ENCODE measurements at places on chromosomes 5 and 9. TPM values are rescaled to one million over a fixed set of nuclear protein-coding genes. Genes with fewer than 3 reads are reported as not detected.

- DNase-seq: no peak
Observed at GRCh38 chr9:123608104-123608503, 252.1 kb downstream of the CRB2 start.

DNA sequence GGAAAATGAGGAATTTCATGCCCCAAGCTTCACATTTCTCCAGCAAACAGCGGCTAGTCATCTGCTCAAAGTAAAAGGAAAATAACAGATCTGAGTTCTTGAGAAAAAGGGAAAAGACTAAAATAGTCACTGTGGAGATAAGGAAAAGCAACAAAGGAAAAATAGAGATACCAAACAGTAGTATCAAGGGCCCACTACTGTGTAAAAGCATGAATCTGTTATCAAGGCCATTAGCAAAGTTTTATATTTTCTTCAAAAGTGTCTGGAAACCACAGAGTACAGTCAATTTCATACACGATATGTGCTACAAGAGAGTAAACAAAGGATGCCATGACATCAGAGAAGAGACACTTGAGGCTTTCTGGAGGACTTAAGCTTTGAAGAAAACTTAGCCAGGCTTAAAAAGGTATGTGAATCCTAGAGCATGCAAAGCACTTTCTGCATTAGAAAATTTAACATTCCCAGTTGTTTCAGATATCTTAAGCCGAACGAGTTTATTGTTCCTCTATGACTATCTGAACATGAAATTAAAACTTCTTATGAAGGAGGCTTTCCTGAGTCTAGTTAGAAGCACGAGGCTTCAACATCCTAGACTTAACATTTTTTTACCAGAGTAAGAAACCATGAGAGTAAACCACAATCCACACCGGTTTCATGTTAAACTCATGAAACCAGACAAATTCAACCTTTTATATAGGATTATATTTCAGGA is 1.2 kb downstream of the TTC33 start:
- no peak for DNase-seq

GRCh38 chr5:119285070-119285916 is 70.5 kb upstream of the TNFAIP8 start:
- no peak for DNase-seq

- no peak for DNase-seq
Observed at GRCh38 chr5:96333391-96333790, 99.7 kb downstream of the PCSK1 start.

HCN1 gene
- not detected for total RNA-seq

All from CD8-positive, alpha-beta T cell (primary cell).